ENCODE measurements at places on chromosomes 12 and 14.

DNA sequence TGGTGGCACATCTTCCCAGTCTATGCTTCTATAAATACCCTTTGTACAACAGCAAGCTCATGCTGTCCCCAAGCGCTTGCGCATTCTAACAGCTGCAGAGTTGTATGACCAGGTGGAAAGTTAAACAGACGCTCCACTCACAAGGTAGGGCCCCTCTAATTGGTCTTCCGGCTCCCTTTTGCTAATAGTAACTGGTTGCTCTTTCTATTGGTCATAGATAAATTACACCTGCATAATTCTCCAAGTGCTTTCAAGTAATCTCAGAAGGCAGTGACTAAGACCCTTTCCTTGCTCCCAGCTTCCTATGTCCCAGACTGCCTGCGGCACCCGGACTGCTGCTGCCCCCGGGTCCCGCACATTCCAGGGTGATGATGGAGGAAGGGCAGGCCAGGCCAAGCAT is 6.1 kb upstream of the TSPAN9 start:
- no peak for DNase-seq

DNA sequence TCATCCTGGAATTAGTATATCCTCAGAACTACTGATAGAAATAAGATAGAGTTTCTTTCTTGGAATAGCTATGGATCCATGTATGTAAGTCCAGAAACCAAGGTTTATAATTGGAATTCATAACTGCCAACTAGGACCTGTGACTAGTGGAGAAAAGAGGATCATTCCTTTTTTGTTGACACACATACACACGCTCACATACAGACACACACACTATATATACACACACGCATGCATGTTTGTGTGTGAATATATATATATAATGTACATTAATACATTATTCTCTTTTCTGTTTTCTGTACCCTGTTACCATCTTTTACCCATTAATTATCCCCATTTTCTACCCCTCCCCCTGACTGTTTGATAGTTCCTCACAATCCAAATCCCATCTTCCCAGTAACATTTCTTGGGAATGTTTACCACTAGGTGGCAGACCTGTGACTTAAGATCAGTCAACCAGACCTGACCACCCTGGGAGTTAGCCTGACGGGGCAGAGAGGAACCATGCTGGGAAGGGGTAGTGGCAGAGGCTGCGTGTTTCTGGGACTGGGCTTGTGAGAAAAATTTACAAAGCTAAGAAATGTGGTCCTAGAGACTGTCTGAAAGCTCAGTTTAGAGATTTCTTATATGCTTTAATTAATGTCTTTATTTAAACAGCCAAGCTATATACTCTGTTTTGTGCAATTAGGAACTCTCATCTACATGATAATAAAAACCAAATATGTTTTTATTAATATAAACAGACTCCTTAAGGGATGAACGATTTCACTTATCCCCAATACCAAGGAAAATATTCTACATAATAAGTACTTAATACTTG is 308.0 kb downstream of the PPFIA2 start:
- no peak for DNase-seq

GRCh38 chr14:97442363-97442762 is 645.2 kb downstream of the VRK1 start:
- DNase-seq = no peak

GRCh38 chr12:122884091-122884826 is 11.7 kb downstream of the VPS37B start:
- DNase-seq = no peak

DNA sequence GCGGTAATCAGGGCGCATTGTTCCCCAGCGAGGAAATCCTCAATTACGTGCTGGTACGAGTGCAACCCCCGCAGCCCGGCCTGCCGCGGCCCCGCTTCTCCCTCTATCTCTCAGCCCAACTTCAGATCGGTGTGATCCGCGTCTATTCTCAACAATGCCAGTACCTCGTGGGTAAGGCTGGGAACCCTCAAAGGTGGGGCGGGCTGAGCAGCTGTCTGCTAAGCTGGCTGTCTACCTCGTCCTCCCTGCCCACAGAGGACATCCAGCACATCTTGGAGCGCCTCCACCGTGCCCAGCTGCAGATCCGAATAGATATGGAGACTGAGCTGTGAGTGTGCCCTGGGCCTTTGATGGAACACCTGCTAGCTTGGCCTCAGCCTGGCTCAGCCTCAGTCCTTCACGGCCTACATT is 996 bp downstream of the REC8 start:
- peak; percentile 33 for DNase-seq

DNA sequence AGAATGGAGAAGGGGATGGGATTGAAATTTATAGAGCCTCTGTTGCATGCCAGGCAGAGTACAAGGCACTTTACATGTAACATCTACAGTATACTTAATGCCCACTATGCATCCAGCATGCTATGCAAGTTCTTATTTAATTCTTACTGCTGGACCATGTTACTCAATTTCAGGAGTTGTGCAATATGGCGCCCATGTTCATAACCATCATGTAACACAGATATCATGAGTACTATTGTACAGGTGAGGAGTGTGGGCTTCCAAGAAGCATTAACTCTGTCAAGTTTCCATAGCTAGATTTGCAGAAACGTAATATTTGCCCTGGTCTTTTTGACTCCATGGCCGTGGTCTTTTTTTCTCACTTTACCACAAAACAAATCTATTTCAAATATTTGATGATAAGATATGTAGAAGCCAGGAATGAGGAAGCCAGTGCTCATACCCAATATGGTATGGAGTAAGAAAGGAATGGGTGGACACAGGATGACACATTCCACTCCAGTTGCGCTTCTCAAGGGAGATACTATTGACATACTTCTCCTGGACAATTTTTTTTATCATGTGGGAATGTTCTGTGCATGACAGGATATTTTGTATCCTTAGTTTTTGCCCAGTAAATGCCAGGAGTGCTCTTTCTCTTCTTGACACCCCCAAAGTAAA is 191.8 kb downstream of the C12orf75 start:
- no peak for DNase-seq

- DNase-seq = no peak
Measured at GRCh38 chr14:85401384-85401783, 128.6 kb upstream of the FLRT2 start.

DNA sequence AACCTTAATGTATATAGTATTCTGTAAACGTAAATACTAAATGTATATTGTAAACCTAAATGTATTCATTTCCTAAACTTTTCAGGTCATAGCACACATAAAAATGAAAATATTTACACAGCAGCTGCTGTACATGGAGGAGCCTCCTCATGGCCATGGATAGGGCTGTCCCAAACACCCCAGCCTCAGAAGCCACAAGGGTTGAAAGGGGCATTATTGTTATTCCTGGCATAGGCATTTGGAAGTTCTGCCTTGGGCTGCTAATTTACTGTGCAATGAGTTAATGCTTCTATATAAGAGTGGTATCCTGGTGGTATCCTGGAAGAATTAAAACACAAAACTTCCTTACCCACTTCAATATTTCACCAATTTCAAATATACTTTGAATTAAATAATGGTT is 159.4 kb downstream of the SLC5A8 start:
- no peak for DNase-seq

- DNase-seq = no peak
Measured at GRCh38 chr14:35978561-35978960, 152.4 kb downstream of the BRMS1L start.

DNA sequence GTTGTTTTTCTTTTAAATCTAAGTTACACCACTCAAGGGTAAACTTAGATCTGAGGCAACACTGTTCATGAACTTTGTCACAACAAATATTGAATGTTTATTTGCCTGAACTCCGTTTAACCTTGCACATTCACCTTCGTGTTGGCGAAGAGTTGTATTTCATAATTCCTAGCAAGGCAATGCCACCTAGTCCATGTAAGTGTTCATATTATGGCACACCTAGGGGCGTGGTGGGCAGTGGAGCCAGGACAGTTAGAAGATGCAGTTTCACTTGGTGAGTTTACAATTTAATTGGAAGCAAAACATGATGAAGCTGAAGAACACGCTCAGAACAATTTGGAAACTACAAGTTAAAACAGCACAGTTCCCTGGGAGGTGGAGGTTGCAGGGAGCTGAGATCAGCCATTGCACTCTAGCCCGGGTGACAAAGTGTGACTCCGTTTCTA is 30.4 kb upstream of the GNPNAT1 start:
- no peak for DNase-seq

GRCh38 chr14:45728434-45729225 is 475.6 kb upstream of the MIS18BP1 start:
- no peak for DNase-seq

DNA sequence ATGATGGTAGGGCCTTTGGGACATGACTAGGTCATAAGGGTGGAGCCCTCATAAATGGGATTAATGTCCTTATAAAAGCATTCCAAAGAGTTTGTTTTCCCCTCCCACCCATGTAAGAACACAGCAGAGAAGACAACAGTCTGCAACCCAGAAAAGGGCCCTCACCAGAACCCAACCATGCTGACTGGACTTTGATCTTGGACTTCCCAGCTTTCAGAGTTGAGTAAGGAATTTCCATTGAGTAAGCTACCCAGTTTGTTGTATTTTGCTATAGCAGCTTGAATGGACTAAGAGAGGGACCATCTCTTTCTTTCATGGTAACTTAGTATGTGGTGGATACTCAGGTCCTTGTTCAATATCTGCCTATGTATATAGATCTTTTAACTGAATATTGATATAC is 2.9 kb upstream of the SPX start:
- no peak for DNase-seq

GRCh38 chr14:69351385-69351784 is 46.7 kb downstream of the ERH start:
- no peak for DNase-seq

DNA sequence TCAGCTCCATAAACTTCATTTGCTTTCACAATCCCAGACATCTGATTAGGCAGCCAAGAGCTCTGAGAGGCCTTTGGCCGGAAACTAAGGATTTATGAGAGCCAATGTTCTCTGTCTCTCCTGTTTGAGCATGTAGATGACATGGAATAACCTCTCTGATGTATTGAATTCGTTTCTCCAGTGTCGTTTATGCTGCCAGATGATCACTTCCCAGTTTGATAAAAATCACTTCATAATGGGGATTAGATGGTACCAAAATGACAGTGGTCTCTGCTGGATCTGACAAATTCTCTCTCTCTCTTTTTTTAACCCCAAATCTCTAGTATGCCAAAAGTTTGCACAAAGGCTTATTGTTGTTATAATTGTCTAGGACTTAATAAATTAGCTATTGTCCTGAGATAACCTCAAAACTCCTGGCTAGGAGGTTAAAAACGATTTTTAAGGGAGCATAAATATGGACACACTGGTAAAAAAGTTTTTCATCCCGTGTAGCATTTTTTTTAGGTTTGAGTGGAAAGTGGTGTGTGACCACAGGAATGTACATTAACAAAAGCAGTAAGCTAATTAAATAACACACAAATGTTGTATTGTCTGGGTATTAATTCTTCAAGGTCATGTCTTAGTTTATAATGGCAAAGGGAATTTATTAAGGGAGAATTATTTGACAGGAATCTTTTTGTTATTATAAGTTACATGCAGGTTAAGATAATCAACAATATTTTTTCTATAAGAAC is 82.6 kb upstream of the USP44 start:
- DNase-seq = no peak

- no peak for DNase-seq
Measured at GRCh38 chr14:34354556-34354955, 107.5 kb downstream of the SPTSSA start.

- no peak for DNase-seq
Measured at GRCh38 chr12:88451205-88451604, 129.1 kb downstream of the KITLG start.

DNA sequence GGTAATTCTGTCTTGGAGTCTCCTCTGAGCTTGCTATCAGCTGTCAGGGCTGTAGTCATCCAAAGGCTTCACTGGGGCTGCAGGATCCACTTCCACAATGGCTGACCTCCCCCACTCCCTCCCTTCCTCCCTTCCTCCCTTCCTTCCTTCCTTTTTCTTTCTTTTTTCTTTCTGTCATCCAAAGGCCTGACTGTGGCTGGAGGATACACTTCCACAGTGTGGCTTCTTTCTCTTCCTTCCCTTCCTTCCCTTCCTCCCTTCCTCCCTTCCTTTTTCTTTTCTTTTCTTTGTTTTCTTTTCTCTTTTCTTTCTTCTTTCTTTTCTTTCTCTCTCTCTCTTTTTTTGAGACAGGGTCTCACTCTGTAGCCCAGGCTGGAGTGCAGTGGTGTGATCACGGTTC is 30.6 kb downstream of the ARF6 start:
- DNase-seq = no peak

DNA sequence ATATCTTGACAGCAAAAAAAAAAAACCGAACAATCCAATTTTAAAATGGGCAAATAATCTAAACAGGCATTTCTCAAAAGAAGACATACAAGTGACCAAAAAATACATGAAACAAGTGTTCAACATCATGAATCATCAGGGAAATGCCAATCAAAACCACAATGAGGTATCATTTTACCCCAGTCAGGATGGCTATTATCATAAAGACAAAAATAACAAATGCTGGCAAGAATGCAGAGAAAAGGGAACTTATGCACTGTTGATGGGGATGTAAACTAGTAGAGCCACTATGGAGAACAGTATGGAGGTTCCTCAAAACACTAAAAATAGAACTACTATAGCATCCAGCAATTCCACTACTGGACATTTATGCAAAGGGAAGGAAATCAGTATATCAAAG is 448.2 kb downstream of the RGS6 start:
- DNase-seq = no peak

DNA sequence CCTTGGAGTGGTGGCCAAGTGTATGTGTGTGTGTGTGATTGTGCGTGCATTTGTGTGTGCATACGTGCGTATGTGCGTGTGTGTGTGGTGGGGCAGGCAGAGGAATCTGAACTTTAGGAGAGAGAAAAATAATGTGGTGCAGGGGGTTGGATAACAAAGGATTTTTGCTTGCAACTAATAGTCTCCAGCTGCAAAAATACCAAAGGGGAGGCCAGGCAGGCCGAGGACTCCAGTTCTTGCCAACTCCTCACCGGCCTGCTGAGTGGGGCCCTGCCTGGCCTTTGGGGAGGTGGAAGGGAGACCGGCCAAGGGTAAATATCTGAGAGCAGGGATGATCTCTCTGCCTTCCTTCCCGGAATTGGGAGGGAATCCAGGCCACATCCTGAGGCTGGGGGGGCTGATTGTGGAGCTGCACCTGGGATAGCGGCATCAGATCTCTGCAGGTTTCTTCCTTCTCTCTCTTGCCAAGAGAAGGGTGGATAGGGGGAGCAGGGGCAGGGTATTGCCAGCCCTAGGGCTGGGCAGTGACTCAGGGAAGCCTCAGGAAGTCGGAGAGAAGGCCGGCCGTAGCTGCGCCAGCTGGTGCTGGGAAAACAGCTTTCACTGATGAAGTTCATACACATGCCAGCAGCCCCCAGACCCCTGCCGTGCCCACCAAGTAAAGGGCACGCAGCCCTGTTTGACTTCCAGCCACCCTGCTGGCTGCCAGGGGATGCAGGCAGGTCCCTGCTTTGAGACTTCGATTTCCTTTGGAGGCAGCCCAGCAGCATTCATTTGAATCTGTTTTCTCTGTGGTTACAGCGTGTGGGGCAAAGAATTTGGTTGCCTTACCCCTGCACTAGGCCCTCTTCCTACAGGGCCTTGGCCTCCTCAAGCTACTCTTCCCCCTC is 4.6 kb upstream of the LRP1-AS start:
- DNase-seq = no peak

Measured in natural killer cell (primary cell).